Epithelial cell of alveolus of lung (primary cell): ENCODE measurements at places on chromosomes 2 and 18. TPM values are rescaled to one million over a fixed set of nuclear protein-coding genes. Genes with fewer than 3 reads are reported as not detected.

Gene NEB
- total RNA-seq, result 0.91 and 1.9 TPM in 2 replicates

Gene TUBB8B
- total RNA-seq, result not detected in 2 replicates

Gene ALPI
- total RNA-seq, result not detected in 2 replicates

Gene RAB3GAP1
- total RNA-seq, result 24.8 and 33.6 TPM in 2 replicates

Gene ANKRD30B
- total RNA-seq, result not detected in 2 replicates

Gene MAP4K3
- total RNA-seq, result 16.3 and 24.3 TPM in 2 replicates

Gene RGPD3
- under 0.01 and 0.13 TPM in 2 replicates for total RNA-seq

Gene PKP4
- 9.3 and 15.3 TPM in 2 replicates for total RNA-seq

Gene GKN1
- total RNA-seq, result not detected in 2 replicates

Gene NMUR1
- total RNA-seq, result 0.24 TPM in 1 of 2 replicates, not detected in the other

Gene HOXD12
- total RNA-seq, result not detected in 2 replicates

Gene GPR155
- 1.6 and 2.2 TPM in 2 replicates for total RNA-seq

Gene TEKT4
- total RNA-seq, result not detected in 2 replicates

Gene ERFE
- total RNA-seq, result 2.4 and 9.1 TPM in 2 replicates

Gene CYP1B1
- 112 and 177 TPM in 2 replicates for total RNA-seq

Gene MAP3K19
- not detected in 2 replicates for total RNA-seq

Gene REG3A
- total RNA-seq, result not detected in 2 replicates

Gene NEU4
- 0.08 TPM in 1 of 2 replicates, not detected in the other for total RNA-seq

Gene AFF3
- 5.7 and 6.6 TPM in 2 replicates for total RNA-seq

Gene IL1B
- 1.4 and 69.0 TPM in 2 replicates for total RNA-seq

Gene CD207
- total RNA-seq, result not detected in 2 replicates

Gene COL3A1
- 1,834 and 2,433 TPM in 2 replicates for total RNA-seq

Gene CASP10
- total RNA-seq, result 0.88 and 2.2 TPM in 2 replicates

Gene FAM237A
- not detected in 2 replicates for total RNA-seq

Gene MAL
- total RNA-seq, result not detected in 2 replicates

Gene OTOS
- total RNA-seq, result not detected in 2 replicates

Gene HOXD10
- total RNA-seq, result not detected in 2 replicates

Gene VIT
- total RNA-seq, result 0.39 TPM in 1 of 2 replicates, not detected in the other

Gene TFPI
- 210 and 396 TPM in 2 replicates for total RNA-seq

Gene INHA
- total RNA-seq, result not detected in 2 replicates

Gene MC5R
- total RNA-seq, result not detected in 2 replicates

Gene DPP4
- total RNA-seq, result 13.3 and 83.8 TPM in 2 replicates

Gene CASP8
- total RNA-seq, result 11.4 and 17.6 TPM in 2 replicates

Gene ITGB6
- total RNA-seq, result 1.1 and 15.0 TPM in 2 replicates

Gene PLGLB1
- 0.13 and 1.2 TPM in 2 replicates for total RNA-seq

Gene HOXD3
- not detected in 2 replicates for total RNA-seq

Gene TMEFF2
- total RNA-seq, result 0.96 and 1.6 TPM in 2 replicates

Gene CNDP1
- not detected in 2 replicates for total RNA-seq

Gene PRKAG3
- total RNA-seq, result 0.40 TPM in 1 of 2 replicates, not detected in the other

Gene PLEK
- not detected in 2 replicates for total RNA-seq

Gene TRIM43B
- not detected in 2 replicates for total RNA-seq

Gene L3MBTL4
- 0.24 and 1.3 TPM in 2 replicates for total RNA-seq

Gene SPP2
- total RNA-seq, result not detected in 2 replicates

Gene SCTR
- total RNA-seq, result not detected in 2 replicates

Gene RHBDD1
- total RNA-seq, result 12.0 and 17.7 TPM in 2 replicates

Gene RESP18
- total RNA-seq, result not detected in 2 replicates

Gene TRAPPC8
- 17.3 and 20.9 TPM in 2 replicates for total RNA-seq

Gene STARD6
- total RNA-seq, result not detected in 2 replicates

Gene NCKAP1
- total RNA-seq, result 63.2 and 101 TPM in 2 replicates

Gene GALNT13
- under 0.01 and 0.78 TPM in 2 replicates for total RNA-seq
